ENCODE measurements at places on chromosomes 13 and 19.

DNA sequence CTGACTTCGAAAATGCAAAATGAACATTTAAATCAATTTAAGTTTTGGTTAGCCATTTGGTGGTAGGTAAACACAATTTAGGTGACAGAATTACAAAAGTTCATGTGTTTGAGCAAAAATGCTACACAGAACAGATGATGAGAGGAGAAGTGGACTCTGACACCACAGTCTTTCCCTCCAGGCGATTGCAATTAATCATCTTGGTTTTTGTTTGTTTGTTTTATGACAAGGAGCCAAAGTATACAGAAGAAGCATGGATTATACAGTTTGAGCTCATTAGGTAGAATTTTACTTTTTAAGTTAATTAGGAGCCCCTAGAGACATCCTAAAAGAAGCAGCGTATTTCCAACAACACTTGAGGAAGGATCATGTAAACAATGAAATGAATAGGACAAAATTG, 49.3 kb upstream of the FREM2 start:
- no peak for DNase-seq

- DNase-seq, result no peak
These were observed 61.8 kb downstream of the ZNF136 start for GRCh38 chr19:12224676-12225075.

- DNase-seq, result no peak
These were observed 315 bp downstream of the ZNF492 start for GRCh38 chr19:22634450-22634827.

- no peak for DNase-seq
These were observed 63.6 kb downstream of the RASA3 start for GRCh38 chr13:114068656-114069318.

DNA sequence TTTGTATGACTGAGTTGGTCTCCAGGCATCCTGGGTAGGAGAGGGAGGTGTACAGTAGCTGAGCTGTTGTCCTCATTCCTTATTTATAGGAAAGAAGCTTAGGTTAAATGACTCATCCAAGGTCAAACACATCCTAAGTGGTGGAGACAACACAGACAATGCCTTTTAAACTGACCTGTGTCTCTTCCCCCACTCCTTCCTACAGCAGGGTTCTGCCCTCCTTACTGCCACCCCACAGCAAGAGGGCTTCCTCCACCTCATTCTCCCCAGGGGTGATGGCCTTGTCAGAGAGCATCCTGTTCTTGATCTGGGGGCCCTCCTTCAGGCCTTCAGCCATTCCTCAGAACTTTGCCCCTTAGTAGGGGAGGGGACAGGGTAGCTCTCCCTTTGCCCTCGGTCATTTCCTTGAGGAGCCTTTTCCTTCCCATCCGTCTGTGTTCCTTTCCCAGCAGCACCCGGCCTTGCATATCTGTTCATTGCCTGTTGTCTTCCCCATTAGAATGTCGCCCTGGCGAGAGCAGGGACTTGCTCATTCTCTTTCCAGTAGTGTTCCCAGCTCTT, 48.2 kb upstream of the GPI start:
- DNase-seq, result no peak

DNA sequence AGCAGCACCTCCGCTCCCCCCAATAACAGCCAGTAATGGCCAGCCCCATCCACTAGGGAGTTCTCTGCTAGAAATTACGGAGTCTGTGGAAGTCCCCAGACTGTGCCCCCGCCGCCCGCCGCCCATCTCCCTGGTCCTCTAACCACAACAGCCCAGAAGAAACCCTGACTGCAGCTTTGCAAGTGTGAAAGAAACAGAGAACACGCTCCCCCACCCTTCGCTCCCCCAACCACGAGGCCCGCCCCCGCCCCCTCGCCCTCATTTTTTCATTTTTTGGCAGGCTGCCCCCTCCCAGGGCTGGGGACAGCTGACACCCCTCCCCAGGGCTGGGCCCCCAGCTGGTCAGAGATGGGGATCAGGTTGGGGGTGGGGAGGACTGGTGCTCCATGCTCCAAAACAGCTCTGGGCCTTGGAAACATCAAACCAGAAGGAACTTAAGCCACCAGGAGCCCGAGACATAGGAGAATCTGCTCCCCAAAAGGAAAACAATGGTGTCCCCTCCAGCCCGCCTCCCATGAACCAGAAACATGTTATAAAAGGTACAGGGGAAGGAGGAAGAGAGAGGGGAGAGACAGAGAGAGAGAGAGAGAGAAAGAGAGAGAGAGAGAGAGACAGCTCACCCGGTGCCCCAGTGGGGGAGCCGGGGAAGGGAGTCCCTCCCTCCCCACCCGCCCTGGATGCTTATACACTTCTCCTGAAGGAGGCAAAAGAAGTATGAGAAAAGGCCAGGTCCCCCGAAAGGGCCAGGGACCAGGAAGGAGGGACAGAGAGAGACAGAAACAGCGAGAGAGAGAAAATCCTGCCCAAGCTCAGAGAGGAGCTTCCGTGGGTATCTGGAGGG, 29.8 kb upstream of the ASF1B start:
- no peak for DNase-seq

GRCh38 chr13:91347996-91348905, 764 bp downstream of the MIR17HG start:
- peak; percentile 20 for DNase-seq

GRCh38 chr13:108313382-108313781, 43.9 kb downstream of the TNFSF13B start:
- no peak for DNase-seq

GRCh38 chr19:33436360-33437345, 63.1 kb downstream of the CEBPG start:
- DNase-seq, result no peak

DNA sequence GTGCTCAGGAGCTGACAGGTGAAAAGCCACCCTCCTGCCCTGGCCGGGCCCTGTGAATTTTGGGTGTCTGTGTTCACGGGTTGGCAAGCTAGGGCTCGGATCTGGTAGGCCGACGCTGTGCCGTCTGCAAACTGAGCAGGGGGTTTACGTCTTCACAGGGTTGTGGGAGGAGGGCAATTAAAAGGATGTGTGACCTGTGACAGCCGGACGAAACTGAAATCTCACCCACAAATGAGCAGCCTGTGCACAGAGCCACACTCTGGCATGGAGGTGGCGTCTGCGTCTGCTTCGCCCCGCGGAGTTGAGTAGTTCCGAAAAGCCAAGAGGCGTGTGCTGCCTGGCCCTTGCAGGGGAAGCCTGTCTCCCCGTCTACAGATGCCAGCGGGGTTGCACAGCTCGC, 117.3 kb downstream of the KDM4B start:
- DNase-seq, result no peak

DNA sequence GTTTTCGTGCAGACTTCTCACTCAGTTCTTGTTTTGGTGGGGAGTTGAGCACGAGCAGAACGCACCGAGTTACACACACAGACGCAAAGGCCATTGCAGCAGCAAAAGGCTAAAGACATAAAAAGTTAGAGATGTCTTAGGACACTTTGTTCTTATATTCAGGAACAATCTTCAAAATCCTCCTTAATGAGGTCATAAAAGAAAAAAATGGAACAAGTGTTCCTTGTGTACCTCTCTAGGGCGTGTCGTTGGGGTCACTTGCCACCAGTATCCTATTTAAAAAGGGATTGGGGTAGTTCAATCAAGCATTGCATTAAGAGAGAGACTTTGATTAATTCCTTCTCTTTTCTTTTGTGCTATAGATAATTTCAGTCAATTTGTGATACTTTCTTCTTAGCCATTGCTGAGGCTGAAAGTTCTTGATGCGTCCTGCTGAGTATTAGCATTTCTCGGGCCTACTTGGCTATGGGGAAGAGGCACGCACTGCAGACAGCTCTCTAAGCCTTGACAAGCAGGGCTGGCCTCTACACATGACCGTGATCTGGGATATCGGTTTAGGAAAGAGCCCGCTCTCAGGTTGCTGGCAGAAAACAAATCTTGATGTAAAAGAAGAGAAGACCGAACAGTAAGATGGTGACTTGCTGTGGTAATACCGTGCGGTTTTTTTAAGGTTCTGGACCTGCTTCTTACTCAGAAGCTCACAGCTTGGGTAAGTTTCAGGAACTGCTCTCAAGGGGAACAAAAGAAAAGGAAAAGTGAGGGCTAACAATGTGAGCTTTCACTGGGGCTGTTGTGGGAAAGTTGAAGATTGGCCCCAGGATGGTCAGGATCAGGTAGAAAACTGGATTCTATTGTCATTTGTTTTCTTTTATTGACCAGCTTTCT, 223.6 kb downstream of the TM9SF2 start:
- no peak for DNase-seq

DNA sequence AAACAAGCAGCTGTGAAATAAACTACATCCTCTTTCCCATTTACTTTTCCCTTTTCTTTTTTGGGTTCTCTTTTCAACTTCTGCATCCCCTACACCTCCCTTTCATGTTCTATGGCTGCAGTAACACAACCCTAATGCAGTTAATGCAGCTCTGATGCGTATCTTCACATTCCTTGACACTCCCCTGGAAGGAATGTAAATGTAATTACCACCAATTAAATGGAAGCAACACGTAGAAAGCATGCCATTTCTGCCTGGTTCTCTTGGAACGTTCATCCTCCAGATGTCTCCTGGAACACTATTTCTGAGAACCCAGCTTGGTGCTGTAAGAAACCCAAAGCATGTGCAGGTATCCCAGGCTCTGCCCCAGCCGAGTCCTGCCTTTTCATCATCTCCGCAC, 166.8 kb upstream of the FREM2 start:
- DNase-seq, result no peak

GRCh38 chr13:27370305-27370872, 54.0 kb upstream of the GTF3A start:
- DNase-seq, result no peak

DNA sequence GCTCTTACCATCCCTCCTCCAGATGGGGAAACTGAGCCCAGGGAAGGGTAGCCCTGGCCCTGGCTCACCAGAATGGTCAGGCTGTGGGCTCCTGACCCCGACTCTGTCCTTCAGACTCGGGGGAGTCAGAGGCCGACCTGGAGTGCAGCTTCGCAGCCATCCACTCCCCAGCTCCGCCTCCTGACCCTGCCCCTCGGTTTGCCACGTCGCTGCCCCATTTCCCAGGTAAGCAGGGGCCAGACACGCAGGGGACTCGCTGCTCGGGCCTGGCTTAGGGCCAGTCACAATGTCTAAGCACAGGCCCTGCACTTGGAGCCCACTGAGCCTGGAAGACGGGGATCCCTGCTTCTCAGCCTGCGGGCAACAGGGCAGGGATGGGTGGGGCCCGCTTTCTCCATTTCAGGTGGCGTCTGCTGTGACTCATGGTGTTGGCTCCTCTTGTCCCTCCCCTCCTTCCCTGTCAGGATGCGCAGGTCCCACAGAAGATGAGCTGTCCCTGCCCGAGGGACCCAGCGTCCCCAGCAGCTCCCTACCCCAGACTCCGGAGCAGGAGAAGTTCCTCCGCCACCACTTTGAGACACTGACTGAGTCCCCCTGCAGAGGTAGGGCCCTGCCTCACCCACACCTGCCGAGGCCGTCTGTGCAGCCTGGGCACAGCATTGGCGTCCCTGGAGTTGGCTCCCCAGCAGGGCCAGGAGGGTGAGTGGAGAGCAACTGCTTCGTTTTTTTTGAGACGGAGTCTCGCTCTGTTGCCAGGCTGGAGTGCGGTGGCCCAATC, 9.2 kb upstream of the OVOL3 start:
- DNase-seq, result no peak

GRCh38 chr19:53898166-53898565, 10.9 kb upstream of the CACNG7 start:
- no peak for DNase-seq

DNA sequence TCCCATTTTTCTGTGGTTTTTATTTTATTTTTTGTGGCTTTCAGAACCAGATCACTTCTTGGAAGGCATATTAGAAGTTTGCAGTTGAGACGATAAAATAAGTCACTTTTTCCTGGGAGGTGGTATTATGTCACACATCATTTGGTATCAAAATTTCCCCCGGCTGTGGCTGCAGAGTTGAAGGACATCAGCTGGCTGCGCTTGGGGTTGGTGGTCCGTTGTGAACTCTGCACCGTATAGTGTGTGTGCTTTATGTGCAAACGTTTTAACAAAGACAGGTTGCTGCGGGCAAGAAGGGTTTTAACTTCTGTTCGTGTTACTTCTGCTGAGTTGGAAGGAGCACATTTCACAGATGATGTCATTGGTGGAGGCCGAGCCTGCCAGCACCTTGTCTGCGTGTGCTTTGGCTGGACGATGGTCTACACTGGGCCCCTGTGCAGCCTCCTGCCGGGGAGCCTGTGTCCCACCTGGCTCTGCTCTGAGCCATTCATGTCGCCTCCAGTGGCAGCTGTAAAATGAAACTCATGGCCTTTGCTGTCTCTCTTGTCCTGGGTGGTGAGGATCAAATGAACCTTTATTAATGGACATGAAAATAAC, 9.6 kb downstream of the ATP11A start:
- no peak for DNase-seq

DNA sequence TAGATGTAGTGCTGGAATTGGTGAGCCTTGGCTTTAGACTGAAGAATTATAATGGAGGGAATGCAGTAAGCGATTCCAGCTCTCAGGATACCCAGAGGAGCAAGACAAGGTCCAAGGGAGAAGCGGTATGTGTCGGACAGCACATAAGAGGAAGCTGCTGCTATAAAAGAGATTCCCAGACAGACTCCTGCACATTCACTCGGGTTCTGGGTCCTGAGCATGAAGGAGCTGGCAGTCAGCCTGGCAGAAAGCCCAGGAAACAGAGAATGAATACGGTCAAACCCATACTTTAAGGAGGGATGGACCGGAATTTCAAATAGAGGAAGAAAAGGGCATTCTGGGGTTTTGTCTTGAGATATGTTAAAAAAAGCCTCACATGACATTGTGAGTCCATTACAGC, 308.3 kb downstream of the DNAJC15 start:
- DNase-seq, result no peak

GRCh38 chr13:111361873-111362648, 41.6 kb downstream of the TEX29 start:
- no peak for DNase-seq

DNA sequence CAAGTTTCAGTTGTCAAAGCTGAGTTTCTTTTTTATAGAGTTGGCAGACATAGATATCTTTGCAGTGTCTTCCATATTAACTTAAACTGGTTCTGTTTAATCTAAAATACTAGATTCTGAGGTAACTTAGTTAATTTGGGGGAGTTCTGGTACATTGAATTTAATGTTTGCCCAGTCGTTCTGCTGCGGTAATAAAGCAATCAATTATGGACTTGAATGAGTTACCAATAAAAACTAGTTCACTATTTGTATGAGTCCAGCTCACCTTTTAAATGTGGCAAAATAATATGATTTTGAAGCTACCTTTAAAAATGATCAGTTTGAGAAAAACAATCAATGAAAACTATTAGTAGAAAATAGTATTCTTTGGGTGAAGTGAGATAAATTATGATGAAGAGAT, 90.2 kb downstream of the LMO7 start:
- DNase-seq, result no peak

- no peak for DNase-seq
These were observed 85.7 kb downstream of the CYSLTR2 start for GRCh38 chr13:48739386-48739964.

GRCh38 chr19:10769533-10770491, 51.9 kb downstream of the DNM2 start:
- DNase-seq, result no peak

GRCh38 chr19:56671613-56671994, at the start of gene ZNF835:
Gene ZNF835 (minus strand): TSS chr19:56671757. CDS start chr19:56665198, 6,559 bp downstream.
- peak; percentile 18 for DNase-seq

- DNase-seq, result no peak
These were observed 217.9 kb downstream of the RFC3 start for GRCh38 chr13:34035676-34036325.

GRCh38 chr19:45097450-45097775, 4.4 kb downstream of the PPP1R37 start:
- no peak for DNase-seq

- no peak for DNase-seq
These were observed 3.5 kb upstream of the LHB start for GRCh38 chr19:49020342-49020741.

- DNase-seq, result no peak
These were observed 9.4 kb downstream of the OPA3 start for GRCh38 chr19:45575216-45575615.

Data from NCI-H1092 (cell line).